ENCODE measurements at places on chromosomes 11 and 22. TPM values are rescaled to one million over a fixed set of nuclear protein-coding genes. Genes with fewer than 3 reads are reported as not detected.

SLC22A12 gene
- total RNA-seq, result not detected

GLYAT gene
- not detected for total RNA-seq

KLHL35 gene
- total RNA-seq, result 1.3 TPM

RNF214 gene
- total RNA-seq, result 8.9 TPM

ATG13 gene
- 53.2 TPM for total RNA-seq

CHCHD10 gene
- 11.8 TPM for total RNA-seq

MGAT3 gene
- not detected for total RNA-seq

CYP2D6 gene
- 0.17 TPM for total RNA-seq

Data from dermis lymphatic vessel endothelial cell (primary cell).